CD4-positive, CD25-positive, alpha-beta regulatory T cell (primary cell): ENCODE measurements at places on chromosomes 12 and 14.

DNA sequence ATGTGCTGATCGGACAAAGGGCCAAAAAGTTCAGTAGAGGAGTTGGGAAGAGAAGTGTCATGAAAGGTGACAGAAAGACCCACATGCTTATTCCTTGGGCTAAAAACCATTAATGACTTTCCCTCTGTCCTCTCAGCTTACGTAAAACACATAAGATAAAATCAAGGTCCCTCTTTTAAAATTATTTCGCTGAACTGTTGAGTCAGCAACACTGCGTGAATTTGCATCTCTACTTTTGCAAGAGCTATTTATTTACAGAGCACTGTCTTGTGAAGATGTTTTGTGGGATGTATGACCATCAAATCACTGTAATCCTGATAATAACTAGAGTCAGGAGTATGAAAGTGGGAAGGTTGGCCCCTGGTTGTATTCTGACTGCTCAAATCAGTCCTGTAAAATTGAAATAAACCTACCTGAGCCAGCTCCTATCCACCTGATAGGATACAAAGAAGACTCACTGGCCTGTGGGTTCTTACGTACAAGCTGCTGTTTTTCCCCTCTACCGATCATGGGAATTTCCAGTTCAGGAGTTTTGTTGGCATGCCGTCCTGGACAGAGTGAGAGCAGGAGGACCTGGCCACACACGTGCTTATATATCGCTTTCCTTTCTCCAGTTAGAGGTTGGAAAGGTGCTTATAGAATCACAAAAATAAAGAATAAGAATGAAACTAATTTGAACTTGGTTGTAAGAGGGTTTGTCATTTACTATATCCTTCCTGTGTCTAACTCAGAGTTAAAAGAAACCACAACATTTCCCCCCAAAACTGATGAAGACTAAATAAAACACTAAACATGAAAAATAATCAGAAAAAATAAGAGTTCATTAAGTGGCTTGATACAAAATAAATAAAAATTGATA, 42.9 kb downstream of the IFNG-AS1 start:
- peak; percentile 27 for DNase-seq

DNA sequence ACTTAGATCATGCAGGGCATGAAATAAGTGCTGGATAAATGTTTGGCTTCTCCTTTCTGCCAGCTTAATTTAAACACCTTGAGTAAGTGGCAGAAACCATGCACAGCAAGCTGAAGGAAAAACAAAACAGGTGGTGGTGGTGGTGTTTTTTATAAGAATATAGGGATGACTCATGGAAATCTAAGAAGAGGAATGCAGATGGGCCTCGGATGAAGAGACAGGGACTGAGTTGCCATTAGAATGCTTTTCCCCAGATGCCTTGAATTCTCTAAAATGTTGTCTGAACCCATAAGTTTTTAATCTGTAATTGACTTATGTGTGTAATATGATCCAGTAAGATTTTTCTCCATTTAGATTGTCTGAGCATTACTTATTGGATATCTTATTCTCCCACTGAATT, 93.1 kb upstream of the ZDHHC17 start:
- no peak for DNase-seq

DNA sequence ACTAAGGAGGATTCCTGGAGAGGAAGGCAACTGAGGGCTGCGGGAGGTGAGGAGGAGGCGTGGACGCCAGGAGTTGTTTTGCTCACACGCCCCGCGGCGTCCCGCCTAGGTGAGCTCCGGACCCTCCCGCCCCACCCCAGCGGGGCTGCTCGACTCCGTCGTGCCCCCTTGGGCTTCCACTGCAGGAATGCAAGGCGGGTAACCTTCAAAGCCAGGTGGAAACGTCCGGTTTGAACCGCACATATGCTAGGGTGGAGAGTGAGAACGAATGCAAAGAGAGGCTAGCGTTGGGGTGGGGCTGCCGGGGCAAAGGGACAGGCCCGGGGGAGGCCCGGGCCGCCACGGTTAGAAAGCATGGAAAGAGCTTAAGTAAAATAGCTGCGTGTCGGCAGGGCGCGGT, 5.4 kb upstream of the DPPA3 start:
- DNase-seq = no peak

DNA sequence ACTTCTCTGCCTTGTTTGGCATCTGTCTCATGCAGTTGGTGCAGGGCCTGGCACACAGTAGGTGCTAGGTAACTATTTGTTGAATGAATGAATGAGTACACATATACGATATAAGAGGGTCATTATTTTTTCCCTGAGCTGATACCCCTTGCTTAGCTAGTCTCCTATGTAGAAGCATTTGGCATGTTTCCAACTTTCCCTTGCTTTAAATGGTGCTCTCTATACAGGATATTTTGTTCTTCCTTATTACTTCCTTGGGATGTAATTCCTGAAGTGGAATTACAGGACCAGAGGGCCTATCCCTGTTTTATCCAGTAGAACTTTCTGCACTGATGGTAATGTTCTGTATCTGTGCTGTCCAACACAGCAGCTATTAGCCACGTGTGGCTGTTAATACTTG, 250.1 kb upstream of the PWP1 start:
- DNase-seq = no peak

DNA sequence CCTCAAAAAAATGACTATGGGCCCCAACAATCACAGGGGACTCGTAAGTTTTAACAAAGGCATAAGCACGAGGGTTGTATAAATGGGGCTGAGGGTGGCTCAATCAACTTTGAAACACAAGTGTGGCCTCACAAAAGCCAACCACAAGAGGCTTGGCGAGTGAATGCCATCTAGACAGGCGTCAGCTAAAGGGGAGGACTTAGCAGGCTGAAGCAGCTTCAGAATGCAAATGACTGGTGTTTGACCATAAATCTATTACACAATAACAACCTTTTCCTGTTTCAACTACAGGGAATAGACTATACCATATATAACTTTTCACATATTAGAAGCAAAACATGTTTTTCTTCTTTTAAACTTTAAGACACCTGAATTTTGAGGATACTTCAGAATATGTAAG, 777.9 kb downstream of the FSCB start:
- no peak for DNase-seq

DNA sequence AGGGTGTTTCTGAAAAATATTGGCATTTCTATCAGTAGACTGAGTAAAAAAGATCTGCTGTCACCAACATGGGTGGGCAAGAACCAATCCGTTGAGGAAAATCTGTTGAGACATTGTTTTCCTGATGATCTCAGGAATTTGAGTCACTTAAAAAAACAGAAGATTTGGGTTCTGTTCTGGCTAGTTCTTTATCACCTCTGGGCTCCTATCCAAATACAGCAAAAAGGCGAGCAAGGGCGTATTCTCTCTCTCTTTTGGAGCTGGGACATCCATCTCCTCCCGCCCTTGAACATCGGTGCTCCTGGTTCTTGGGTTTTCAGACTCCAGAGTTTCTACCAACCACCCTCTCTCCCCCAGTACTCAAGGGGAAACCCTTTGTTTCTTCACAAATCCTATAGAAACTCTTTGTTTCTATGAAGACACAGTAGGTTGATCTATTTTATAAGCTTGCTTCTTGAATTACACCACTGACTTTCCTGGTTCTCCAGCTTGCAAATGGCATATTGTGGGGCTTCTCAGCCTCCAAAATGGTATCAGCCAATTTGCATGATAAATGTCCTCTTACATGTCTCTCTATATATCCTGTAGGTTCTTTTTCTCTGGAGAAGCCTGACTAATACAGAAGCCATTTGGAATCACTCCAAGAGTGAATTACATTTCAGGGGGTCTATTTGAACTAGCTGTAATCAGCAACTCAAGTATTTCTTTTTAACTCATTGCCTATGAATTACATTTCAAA, 263.9 kb upstream of the TMTC1 start:
- DNase-seq = no peak

- no peak for DNase-seq
Observed at GRCh38 chr12:104737113-104737512, 221.0 kb downstream of the SLC41A2 start.

DNA sequence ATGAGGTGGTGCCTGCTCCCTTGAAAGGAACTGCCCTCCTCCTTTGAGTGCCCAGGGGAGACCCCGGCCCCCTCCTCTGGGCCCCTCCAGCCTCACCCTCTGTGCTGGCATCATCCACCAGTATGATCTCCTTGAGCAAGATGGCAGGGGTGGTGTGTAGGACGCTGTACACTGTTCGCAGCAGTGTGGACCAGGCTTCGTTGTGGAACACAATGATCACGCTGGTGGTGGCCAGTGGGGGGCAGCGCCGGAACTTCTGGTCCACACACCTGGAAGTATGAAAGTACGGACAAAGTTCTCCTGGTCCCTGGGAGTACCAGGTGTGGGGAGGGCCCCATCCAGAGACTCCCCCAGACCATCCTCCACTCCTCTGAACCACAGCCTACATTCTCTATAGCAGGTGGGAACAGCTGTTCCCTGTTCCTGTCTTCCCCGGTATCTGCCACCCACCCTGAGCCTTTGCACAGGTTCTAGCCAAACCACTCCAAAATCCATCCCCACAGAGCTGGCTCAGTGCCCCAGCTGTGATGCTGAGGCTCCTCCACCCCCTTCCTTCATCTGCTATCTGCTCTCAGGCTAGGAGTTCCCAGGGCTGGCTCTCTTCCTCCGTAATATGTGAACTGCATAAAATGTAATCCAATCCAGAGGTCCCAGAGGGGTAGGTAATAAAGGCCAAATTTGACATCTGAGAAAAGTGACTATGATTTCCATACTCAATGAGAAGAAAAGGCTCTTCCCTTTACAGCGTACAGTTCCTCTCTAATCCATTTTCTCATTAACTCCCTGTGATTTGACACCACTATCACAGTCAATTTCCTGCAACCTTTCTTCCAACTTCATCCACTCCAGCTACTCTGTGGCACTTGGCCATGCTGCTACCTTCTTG, 13.9 kb downstream of the GALNT6 start:
- DNase-seq = no peak

GRCh38 chr12:43407816-43408645, 144.0 kb downstream of the ADAMTS20 start:
- DNase-seq = no peak

DNA sequence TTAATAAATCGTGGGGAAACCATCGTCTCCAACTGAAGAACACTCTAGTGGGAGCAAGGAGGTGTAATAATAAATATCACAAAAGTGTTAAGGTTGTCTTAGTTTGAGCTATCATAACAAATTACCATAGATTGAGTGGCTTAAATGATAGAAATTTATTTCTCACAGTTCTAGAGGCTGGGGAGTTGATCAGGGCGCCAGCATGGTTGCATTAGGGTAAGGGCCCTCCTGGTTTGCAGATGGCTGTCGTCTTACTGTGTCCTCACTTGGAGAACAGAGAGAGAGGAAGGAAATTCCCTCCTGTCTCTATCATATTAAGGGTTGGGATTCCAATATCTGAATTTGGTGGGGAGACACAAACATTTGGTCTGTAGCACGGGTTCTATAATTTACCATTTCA, 33.0 kb downstream of the MRPS35 start:
- no peak for DNase-seq

DNA sequence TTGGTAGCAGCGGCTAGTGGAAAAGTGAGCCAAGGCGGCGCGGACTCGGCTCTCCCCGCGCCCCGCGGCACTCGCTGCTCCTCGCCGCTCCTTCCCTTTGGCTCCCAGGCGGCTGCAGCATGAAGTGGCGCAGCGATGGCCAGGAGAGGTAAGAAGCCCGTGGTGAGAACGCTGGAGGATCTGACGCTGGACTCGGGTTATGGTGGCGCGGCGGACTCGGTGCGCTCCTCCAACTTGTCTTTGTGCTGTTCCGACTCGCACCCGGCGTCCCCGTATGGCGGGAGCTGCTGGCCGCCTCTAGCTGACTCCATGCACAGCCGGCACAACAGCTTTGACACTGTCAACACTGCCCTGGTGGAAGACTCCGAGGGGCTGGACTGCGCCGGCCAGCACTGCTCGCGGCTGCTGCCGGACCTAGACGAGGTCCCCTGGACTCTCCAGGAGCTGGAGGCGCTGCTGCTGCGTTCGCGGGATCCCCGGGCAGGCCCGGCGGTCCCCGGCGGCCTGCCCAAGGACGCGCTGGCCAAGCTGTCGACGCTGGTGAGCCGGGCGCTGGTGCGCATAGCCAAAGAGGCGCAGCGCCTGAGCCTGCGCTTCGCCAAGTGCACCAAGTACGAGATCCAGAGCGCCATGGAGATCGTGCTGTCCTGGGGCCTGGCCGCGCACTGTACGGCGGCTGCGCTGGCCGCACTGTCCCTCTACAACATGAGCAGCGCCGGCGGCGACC, 225.6 kb upstream of the CRY1 start:
- peak; percentile 6 for DNase-seq

DNA sequence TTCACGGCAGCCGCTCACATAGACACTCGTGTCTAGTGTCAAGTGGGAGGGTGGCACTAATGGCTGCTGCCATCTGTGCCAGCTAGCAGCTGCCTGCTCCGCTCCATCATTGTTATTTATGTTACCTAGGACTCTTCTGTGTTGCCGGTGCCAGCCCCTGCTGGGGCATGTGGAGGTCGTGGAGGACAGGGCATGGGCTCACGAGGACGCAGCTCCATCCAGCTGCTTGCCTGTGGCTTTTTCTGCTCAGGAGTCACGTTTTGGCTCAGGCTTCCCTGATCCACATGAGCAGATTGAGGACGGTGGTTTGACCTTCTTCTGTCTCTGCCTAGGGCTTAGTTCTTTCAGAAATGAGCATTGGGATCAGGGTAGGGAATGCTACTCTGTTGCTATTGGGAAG, 31.2 kb downstream of the TPCN1 start:
- no peak for DNase-seq

DNA sequence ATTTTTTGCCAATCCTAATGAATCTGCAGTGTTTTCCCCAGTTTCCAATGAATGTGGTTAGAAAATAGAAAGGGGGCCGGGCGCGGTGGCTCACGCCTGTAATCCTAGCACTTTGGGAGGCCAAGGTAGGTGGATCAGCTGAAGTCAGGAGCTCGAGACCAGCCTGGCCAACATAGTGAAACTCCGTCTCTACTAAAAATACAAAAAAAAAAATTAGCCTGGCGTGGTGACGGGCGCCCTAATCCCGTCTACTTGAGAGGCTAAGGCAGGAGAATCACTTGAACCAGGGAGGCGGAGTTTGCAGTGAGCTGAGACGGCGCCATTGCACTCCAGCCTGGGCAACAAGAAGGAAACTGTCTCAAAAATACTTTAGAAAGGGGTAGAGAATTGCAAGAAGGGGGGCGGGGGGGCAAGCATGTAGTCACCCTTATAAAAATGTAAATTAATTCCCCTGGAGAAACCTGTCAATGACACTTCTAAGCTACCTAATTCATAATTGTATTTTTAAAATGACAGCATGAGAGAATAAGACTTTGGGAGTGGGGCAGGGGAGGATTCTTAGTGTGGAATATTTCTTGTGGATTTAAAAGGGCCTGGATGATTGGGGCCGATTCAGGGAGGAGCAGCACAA, 1.7 kb downstream of the KLHDC2 start:
- DNase-seq = no peak
